ENCODE measurements at places on chromosomes 3 and 15.

DNA sequence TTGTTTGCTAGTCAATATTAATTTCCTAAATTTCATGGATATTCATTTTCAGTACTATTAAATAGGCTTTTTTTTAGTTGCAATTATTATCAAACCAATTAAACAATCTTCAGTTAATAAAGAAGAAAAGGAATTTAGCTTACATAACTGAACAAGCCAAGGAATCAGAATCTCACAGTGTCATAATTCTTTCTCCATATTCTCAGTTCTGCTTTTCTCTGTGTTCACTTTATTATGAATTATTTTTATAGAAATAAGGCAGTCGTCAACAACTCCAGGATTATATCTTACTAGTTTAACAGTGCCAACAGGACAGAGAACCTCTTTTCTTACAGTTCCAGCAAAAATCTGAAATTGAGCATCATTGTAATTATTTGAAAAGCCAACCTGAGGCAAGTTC is 221.7 kb downstream of the CGGBP1 start:
- DNase-seq = no peak

DNA sequence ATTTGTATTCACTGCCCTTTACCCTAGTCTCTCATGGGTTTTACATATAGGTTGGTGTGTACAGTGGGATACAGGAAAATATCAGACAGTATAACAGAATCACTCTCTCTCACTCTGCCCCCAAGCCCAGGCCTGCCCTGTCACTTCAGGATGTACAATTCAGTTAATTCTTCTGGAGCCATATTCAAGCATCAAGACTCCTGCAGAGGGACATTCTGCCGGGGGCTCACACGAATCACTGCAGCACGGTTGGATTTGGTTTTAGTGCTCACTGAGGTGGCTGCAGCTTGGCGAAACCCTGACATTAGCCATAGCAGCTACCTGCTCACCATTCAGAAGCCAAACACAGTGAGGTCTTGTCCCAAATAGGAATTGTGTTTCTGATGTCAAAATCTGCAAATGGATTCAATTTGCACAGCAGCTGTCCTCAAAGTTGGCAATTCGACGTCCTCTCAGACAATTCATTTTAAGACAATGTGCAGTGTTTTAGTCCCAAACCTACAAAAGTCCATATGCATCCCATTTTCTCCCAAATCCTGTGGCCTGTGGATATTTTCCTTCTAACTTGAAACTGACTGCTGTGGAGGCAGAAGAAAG is 82.9 kb downstream of the CHSY1 start:
- no peak for DNase-seq

DNA sequence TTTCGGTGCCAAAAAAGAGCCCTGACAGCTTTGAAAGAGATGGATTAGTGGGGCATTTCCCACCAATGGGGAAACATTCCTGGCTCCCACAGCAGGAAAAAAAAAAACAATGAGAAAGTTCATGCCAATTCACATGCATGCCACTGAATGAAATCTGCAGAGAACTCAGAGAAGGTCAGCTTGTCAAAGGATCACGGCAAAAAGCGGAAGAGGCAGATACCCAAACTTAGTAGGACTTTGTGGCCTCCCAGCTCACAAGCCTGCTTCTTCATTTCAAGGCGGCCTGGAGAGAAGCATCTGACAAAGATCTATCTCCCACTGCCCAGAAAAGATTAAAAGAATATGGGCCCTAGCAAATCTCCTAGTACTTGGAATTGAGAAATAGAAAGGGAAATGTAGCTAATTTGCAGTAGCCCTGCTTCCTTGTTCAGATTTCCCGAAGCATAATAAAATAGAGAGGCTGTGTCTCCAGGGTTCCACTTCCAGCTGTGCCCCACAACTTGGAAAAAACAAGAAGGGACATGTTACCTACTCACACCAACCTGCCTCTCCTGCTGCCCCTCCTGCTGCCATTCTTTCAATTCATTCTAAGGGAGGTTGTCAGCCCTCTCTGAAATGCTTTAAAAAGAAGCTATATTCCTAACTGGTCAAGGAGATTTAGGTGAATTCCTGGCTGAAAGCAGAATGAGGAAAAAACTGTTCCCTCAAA is 170.4 kb downstream of the FHIT start:
- no peak for DNase-seq

GRCh38 chr3:128491941-128492670 is 895 bp downstream of the GATA2 start:
- DNase-seq = peak; percentile 73

- no peak for DNase-seq
Measured at GRCh38 chr3:194275291-194275690, 75.8 kb downstream of the CPN2 start.

- no peak for DNase-seq
Measured at GRCh38 chr3:108838436-108838835, 15.8 kb downstream of the TRAT1 start.

DNA sequence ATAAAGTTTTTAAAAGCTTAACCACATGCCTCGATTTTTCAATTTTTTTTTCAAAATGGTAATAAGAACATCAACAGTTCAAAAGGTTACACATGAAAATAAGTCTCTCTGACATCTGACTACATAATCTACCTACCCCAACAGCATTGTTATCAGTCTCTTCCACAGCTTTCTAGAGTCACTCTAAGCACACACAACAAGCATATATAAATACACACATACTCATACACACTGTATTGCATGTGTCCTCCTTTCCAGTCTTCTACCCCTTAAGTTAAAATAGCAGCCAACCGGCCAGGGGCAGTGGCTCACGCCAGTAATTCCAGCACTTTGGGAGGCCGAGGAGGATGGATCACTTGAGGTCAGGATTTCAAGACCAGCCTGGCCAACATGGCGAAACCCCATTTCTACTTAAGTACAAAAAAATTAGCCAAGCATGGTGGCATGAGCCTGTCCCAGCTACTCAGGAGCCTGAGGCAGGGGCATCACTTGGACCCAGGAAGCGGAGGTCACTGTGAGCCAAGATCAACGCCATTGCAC is 12.2 kb downstream of the TBL1XR1 start:
- DNase-seq = no peak

DNA sequence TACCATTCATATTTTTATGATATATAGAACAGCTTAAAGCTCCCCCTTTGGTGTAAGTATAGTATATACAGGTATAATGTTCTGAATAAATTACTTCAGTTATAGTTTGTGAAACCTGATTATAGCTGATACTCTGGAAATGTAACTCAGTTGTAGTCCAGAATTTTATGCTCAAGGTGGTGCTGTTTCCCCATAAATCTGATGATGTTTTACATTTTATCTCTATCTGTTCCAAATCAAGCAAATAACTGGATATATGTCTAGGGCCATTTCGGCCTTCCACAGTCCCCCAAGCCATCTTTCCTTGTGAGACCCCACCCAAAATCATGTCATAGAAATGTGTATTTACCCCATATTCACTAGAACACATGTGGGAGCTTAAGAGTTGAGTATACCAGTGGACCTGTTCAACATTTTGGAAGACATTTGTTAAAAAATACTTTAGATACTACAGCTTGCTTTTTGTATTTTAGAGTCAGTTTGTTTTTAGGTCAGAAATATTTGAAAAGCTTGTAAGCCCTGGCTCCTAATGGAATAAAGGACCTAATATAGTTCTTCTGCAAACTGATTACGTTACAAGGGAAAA is 107.1 kb downstream of the ATG7 start:
- DNase-seq = no peak

DNA sequence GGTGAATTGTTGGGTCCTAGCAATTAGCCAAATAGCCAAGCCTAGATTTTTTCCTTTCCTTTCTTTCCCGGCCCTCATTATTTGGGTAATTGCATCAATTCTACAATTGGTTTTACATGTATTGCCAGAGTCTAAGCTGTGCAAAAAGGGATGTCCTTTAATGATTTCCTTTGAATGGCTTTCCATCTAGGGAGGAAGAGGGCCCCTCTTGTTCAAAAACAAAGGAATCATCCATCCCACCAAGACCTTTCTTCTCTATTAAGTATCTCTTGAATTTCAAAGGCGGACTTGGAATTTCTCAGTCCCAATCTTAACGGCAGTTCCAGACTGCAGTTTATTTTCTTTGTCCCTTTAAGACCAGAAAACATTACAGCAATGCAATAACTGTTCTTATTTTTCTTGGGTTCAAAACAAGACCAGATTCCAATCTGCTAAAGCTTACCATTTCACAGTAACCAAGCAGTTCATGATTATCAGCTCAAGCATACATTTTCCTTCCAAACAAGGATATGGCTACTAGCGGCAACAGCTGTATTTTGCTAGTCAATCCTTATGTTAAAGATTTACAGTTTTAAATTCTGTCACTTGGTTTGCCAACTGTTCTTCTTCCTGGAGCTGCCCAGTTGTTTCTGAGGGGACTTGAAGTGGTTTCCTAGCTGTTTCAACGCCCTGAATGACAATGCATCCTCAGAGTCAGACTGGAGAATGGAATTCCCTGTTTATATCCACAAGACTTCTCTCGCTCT is 91.4 kb upstream of the LRIG1 start:
- no peak for DNase-seq

DNA sequence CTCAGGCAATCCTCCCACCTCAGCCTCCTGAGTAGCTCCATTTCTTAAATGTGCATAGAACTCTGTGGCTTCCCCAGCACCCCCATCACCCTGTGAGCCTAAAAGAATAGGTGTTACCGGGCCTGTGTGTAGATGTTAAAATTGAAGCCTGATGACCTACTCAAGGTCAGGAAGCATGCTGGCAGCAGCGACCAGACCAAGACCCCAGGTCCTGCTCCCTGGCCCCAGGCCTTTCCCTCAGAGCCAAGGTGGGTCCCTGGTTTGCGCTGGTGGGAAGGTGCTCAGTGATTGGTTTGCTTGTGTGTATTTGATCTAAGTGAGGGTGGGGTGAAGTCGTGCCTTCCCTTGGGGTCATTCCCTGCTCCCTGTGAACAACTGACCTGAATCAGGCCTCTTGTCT is 18.4 kb upstream of the CRABP1 start:
- no peak for DNase-seq

DNA sequence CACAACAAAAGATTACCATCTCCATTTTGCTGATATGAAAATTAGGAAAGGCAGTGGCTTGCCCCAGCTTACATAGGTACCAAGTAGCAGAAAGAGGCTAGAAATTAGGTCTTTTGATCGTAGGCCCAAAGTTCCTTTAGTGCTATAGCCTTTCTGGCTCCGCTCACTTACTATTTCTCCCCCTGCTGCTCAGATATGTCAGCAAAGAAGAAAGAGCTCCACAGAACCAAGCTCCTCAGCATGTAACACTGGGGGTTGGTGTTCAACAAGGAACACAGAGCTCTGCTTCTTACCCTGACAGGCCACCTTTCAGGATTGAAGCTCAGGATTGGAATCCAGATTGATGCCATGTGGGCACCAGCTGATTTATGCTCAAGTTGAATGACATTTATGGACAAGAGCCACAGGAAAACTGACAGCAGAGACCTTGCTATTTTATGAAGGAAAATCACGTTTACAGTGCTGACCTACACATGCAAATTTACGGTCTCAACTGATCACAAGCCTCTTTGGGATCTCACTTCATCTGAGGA is 6.1 kb upstream of the IL12A start:
- DNase-seq = no peak

DNA sequence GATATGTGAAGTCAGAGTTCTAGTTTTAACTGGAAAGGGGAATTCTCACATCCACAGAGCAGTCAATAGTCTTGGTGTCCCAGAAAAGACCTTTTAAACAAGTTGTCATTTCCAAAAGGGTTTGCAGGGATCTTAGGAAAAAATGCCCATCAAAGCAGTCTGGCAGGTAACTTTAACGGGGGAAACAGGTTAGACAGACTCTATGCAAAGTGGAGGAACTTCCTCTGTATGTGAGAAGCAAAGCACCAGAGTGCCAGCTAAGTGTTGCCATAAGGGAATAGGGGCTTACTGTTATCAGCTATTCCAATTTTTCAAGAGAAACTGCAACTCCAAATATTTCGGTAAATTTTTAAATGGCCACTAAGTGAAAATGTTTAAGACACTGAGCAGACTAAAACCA is 307.9 kb upstream of the MDFIC2 start:
- DNase-seq = no peak

- no peak for DNase-seq
Measured at GRCh38 chr15:80142646-80143045, 10.2 kb upstream of the FAH start.

DNA sequence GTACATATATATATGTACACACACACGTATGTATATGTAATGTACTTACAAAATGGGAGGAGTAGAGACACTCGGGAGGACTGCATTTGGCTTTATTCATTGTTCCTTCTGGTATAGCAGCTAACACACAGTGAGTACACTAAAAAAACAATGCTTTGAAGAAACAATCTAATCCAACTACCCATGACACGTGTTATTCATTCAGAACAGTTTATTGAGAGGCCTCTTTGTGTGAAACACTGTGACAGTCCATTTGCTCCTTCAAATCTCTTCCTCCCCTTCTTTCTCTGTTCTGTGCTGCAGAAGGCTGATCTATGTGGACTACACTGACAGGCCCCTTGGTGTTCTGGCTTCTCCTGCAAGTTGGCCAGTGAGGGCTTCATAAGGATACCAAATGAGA is 1075.9 kb upstream of the CFAP20DC start:
- DNase-seq = no peak

DNA sequence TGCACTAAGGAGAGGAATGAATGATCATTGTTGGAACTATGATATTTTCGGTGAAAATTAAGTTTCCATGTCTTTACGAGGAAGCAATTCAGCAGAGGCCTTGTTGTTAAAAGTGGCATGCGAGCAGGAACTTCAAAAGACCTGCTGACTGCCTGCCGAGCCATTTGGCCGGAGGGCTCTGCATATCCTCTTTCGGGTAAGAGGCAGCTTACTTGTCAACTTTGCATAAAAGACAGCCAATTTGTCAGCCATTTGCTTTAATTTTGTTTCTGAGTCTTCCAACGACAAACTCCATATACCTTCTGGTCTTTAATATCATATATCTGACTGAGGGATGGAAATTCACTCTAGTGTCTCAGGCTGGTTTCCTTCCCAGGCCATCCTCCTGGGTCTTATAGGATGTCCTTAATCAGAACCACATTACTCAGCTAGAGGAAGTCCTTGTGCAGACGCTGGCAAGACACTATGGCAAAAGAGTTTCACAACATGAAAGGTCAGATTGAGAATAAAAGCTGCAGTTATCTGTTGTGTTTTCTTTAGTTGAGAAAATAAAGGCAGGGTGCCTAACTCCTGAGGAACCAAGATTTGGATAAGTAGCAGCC is 128.7 kb upstream of the WNT5A start:
- DNase-seq = no peak

GRCh38 chr3:66492672-66493071 is 8.2 kb downstream of the LRIG1 start:
- no peak for DNase-seq

GRCh38 chr15:56217341-56217740 is 26.3 kb downstream of the RFX7 start:
- DNase-seq = no peak

DNA sequence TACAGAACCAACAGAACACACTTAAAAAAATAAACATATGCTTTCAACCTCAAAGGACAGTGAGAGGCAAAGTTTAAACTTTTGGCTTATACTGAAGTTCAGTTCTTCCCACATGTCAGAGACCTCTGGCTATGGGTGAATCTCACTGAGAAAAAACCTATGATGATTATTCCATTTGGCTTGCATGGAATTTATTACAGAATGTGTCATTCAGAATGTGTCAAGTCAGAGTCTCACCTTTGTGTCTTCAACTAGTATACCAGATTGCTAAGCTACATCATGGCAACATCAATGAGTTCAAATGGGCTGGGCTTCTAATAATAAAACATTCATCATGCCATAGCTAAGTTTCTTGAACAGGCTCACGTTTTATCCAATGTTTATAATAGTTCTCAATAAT is 987.0 kb downstream of the NTRK3 start:
- no peak for DNase-seq

- DNase-seq = no peak
Measured at GRCh38 chr3:41129731-41130130, 69.6 kb upstream of the CTNNB1 start.
